NCI-H2081 (cell line): ENCODE measurements at places on chromosomes 7 and 10.
A peak's percentile ranks its signal among the peaks of the same experiment; 100 is the strongest.

- no peak for DNase-seq
Measured at GRCh38 chr7:78777829-78778228, 675.6 kb downstream of the MAGI2 start.

- DNase-seq = no peak
Measured at GRCh38 chr10:1152386-1153250, 96.4 kb downstream of the WDR37 start.

DNA sequence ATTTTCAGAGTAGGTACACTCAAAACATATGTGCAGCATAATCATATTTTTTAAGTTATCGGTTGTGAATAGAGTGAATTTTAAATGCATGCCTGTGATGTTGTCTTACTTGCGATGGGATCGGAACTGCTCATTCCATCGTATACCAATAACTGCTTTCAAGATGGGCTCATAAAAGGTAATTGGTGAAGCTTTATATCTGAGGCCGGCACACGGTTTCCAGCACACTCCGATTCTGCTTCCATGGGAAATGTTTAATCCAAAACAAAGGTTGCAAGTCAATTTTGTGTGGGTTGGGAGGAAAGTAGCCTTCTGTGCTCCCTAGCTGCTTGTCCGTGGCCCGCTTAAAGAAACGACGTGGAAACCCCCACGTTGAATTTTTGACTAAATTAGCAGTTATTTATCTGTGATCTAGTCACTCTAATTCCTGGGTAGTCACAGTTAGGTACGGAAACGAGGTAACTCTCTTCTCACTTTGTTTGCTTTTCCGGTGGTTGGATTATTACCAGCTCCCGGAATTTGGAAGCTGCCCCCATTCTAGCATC is 10.1 kb upstream of the CELF2 start:
- DNase-seq = no peak

GRCh38 chr10:102759497-102760210 is 15.9 kb downstream of the WBP1L start:
- DNase-seq = no peak

- DNase-seq = no peak
Measured at GRCh38 chr7:156257904-156258303, 382.7 kb upstream of the RNF32 start.

DNA sequence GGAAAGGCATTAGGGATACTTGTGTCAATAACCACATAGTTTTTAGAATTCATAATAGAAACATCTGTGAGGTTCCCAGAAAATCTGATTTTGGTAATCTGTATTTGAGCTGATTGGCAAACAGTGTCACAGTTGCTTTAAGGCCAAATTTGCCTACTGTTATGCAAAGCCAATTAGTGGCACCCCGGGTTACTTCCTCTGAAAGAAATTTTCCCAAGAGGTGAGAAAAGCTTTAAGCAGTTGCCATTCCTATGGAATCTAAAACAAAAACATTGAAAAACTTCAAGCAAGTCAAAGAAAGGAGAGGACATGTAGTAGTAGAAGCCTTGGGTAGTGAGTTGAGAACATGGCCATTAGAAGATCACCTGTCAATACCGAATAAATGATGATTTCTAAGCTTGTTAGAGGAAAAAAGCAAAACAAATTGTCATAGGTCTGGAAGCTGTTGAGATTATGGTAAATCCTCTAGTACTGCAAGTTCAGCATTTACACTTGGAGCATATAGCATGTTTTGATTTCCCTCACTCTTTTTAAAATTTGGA is 176.8 kb downstream of the TWIST1 start:
- DNase-seq = no peak

- DNase-seq = no peak
Measured at GRCh38 chr7:13050703-13051102, 363.3 kb downstream of the ARL4A start.

DNA sequence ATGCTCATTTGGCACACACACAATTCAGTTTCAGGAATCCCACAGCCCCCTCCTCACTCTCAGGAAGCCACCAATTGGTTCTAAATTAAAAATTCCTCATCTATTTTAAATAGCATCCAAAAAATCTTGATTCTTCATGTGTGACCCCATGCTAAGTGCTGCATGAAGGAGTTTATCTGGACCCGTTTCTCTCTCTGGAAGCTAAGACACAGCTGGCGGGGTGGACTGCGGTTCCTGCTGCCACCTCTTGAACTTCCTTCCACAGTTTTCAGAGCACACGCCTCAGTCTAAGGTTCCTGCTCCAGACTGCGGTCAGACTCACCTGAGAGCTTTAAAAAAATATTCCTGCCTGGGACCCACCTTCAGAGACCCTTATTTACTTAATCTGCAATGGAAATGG is 34.5 kb downstream of the LYZL1 start:
- DNase-seq = no peak

DNA sequence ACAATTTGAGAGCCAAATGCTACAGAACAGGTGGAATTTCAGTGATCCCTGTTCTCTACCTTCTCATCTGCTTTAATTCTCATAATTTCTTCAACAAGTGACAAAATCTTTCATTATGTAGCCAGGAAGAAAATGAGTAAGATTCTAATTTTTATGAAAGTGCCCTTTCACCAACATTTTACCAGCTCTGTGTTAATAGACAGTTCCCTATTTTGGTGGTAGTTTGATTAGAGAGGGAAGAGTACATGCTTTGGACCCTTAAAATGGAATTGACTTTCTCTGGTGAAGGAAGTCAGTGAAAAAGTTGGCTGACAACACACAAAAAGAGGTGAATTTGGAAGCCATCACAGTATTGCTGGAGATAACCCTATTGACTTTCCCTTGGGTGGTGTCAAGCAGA is 61.7 kb downstream of the CACNB2 start:
- no peak for DNase-seq

DNA sequence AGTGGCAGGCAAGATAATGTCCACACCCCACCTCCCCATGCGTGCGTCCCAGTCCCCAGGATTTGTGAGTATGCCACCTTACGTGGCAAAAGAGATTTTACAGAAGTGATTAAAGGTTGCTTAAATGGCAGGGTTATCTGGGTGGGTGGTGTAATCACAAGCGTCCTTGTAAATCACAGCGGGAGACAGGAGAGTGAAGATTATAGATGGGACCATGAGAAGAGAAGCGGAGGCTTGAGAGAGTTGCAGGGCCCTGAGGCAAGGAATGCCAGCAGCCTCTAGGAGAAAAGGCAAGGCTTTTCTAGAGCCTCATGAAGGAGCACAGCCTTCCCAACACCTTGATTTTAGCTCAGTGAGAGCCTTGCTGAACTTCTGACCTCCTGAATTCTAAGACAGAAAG is 10.2 kb downstream of the ZRANB1 start:
- no peak for DNase-seq

GRCh38 chr10:126686268-126686667 is 15.8 kb upstream of the C10orf90 start:
- no peak for DNase-seq

DNA sequence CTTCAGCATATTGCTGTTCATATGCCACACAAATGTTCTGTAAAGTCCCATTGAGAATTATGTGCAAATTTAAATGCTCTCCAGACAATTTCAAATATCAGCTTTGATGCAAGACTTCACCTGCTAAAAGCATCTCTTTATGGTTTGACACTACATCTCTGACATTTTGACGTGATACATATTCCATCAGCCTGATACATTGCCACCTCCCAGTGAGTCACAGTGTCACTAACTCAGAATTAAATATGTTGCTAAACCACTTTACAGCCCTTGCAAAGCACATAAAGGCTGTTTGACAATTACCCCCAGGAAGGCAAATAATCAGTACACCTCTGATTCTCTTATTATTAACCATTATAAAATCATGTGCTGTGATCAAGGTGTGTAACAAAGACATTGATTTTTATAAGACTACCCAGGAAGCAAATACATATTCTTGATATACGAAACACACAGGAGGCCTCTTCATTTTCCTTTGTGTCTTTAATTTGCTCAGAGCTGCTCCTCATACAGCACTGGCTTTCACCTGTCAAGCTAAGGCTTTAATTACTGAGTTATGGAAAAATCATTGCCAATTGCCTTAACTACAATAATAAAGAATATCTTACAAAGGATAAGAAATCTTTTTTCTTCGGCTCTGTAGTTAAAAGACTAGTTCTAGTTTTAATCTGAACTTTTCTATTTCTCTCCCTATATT is 547.5 kb upstream of the C7orf33 start:
- peak; percentile 97 for DNase-seq
